NCI-H82 (cell line): ENCODE measurements at places on chromosomes 4 and X.
A peak's percentile ranks its signal among the peaks of the same experiment; 100 is the strongest.

DNA sequence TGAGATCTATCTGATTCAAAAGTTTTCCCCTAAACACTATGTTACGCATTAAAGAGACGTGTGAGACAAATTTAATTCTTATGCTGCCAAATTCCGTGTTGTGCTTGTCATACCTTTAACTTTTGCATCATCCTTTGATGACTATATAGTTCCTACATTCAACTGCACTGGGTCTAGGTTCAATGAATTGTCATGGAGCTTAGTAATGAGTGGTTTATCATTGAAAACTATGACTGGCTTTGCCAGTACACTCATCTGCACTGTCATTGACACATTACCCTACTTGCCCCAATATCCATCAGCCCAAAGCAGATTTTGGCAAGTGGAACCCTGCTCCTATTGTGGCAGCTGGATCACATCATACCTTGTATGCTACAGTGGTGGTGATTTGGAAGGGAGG is 882.9 kb upstream of the SLIT2 start:
- DNase-seq = no peak

- peak; percentile 60 for DNase-seq
These were observed 39.4 kb downstream of the WFS1 start for GRCh38 chr4:6308899-6309643.

GRCh38 chrX:85569096-85569495 is 189.6 kb upstream of the POF1B start:
- DNase-seq = peak; percentile 1

GRCh38 chr4:82044141-82044993 is 329.4 kb downstream of the HNRNPD start:
- DNase-seq = peak; percentile 69

GRCh38 chr4:25913056-25913850 is 767 bp upstream of the SMIM20 start:
- peak; percentile 93 for DNase-seq

GRCh38 chr4:24949970-24950369 is 37.1 kb upstream of the CCDC149 start:
- DNase-seq = no peak

DNA sequence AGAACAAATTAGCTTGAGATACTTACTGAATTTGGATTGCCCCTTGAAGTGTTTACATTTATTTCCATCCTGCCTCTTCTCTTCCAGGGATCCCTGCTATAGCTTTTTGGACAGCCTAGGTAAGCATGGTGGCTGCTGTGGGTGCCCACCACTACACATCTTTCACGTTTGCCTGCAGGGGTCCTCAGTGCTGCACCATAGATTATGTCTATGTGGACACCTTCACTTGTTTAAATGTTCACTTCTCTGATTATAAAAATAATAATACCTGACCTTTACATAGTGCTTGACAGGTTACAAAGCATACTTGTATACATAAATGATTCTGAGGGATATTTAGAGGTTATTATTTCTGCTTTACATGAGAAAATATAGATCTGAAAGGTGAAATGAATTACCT is 67.9 kb upstream of the SLC4A4 start:
- peak; percentile 28 for DNase-seq

DNA sequence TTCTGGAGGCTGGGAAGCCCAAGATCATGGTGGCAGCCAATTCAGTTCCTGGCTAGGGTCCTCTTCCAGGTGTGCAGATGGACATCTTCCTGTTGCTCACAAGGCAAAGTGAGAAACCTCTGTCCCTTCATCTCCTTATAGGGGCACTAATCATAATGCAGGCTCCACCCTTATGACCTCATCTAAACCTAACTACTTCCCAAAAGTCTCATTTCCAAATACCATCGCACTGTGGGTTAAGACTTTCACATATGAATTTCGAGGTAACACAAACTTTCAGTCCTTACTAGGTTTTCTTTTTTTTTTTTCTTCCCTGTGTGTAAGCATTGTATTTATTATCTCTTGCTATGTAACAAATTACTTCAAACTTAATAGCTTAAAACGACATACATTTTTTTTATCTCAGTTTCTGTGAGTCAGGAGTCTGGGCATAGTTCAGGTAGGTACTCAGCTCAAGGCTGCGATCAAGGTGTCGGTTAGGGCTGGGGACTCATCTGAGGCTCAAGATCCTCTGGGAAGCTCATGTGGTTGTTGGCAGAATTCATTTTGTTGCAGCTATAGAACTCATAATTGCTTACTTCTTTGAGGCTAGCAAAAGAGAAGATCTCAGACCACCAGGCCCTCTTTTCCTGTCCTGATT is 204.7 kb upstream of the STK26 start:
- no peak for DNase-seq

DNA sequence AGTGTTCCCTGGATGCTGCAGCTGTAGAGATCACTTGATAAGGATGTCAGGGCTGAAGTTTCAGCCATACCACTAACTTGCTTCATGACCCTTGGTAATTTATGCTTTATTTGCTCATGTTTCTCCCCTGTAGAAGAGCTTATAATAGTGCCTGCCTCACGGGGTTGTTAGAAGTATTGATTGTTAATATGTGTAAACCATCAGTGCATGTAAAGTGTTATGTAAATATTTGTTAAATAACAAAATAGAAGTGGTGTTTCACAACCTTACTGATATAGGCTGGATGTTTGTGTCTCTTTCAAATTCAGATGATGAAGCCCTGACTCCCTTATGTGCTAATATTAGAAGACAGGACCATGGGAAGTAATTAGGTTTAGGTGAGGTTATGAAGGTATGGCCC is 1.5 kb upstream of the CXCL2 start:
- DNase-seq = no peak

GRCh38 chr4:185965426-185966384 is 103.3 kb upstream of the TLR3 start:
- no peak for DNase-seq

DNA sequence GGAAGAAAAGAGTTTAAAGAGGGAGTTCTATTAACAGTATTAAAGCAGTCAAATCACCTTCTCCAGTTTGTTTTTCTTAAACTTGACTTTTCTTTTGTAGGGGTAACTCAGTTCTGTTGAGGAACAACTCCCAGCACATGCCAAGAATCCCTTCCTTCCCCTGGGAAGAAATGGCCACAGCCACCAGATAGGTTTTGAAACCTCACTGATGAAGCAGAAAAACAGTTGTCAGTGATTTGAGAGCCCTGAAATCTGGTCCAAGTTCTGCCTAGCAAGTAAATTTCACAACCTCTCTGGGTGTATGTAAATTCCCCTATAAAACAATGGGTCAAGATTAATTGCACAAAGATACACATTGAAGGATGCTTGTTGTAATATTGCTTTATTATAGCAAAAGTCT is 167.1 kb downstream of the DHX15 start:
- no peak for DNase-seq

DNA sequence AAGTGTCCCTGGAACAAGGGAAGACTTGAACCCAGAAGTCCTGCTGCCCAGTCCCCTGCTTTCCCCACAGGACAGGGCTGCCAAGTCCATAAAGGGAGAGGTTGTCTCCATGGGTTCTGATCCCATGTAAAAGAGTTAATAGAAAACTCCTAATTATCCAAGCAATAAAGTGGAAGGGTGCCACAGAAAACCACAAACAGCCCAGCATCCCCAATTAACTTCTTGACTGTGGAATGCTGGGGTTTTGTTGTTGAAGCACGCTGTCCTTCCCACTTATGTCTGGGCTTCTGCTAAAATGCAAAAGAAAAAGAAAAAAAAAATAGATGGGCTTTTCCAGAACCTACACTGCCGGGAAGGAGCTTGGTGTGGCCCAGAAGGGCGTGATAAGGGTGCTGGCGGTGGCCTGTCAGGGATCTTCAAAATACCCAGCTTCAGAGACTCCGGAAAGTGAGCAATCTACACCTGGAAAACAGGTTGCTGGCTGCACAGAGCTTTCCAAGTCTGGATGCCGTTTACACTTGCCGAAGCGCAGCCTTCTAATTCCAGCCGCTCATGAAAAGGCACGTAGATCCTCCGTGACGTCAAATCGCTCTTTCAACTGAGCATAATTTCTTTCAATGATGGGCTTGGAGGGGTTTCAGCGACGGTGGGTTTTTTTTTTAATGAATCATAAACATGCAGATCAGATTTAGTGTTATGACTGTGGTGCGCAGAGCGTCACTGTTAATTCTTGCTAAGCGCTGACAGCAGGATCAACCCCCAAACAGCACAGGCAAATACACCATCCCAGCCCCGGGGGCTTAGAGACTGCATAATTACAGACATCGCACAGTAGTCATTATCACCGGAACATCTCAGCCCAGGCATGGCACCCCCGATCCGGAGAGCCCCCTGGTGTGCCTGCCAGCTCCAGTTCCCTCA is 197.6 kb downstream of the BCOR start:
- peak; percentile 72 for DNase-seq

DNA sequence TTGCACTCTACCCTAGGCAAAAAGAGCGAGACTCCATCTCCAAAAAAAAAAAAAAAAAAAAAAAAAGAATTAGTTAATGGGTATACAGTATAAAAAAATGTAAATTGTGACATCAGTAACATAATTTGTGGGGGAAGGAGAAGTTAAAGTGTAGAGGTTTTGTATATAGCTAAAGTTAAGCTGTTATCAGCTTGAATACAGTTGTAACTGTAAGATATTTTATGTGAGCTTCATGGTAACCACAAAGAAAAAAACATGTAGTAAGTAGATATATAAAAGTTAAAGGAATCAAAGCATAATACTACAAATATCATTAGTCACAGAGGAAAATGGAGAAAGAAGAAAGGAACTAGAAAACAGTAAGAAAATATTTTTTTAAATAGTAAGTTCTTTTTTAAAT is 53.2 kb upstream of the EPGN start:
- no peak for DNase-seq

- no peak for DNase-seq
These were observed 22.8 kb downstream of the MFAP3L start for GRCh38 chr4:170003071-170004070.

DNA sequence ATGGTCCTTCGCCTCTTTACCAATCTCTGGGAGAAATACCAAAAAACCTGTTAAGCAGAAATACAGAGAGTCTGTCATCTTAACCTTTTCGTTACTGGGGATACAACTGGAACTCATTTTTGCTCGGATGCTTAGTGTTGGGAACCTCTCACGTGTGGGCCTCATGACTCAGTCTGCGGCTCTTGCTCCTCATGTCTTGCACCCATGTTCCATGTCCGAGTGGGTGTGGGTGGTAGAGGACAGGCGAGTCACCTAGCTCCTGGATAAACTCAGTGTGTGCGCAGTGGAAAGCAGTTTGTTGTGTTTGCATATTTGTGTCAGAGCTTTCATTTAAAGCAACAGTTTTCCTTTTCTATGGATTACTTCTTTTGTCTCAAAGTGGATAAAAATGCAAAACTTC is 70.6 kb downstream of the TNIP2 start:
- no peak for DNase-seq

- DNase-seq = no peak
These were observed 18.5 kb downstream of the TENM3 start for GRCh38 chr4:182261651-182262223.

DNA sequence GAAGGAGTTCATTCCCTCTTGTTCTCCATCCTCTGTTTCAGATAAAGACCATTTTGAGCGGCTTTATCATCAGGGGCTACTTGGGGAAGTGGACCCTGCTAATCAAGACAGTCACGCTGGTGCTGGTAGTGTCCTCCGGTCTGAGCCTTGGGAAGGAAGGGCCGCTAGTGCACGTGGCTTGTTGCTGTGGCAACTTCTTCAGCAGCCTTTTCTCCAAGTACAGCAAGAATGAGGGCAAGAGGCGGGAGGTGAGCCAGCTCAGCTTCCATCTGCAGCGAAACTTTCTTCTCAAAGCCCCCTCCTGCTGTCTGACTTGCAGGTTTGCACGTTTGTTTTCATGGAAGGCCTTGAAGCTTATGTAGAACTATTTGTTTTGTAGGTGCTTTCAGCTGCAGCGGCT is 49.5 kb downstream of the CLCN4 start:
- DNase-seq = no peak

- DNase-seq = no peak
These were observed 11.3 kb downstream of the FGFRL1 start for GRCh38 chr4:1022739-1023066.

- no peak for DNase-seq
These were observed 98.2 kb downstream of the ARSJ start for GRCh38 chr4:113881256-113881655.

- DNase-seq = no peak
These were observed 25.0 kb upstream of the C4orf50 start for GRCh38 chr4:6043188-6043587.

DNA sequence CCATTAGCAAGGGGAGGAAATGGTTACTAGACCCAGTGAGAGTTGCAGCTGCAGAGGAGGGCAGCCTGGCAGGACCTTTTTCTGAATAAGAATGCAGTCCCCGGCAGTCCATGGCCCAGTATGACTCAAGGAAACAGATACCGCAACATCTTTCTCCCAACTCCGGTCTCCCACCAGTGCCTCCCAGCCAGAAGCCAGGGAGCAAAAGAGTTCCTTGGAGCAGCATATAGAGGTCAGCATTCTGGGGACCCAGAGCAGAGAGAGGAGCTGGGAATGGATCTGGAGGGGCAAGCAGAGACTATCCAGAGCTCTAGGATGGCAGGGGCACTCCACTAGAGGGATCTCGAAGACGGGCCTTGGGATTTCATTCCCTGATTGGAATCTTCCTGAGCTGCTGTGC is 339.2 kb upstream of the AADAT start:
- no peak for DNase-seq

DNA sequence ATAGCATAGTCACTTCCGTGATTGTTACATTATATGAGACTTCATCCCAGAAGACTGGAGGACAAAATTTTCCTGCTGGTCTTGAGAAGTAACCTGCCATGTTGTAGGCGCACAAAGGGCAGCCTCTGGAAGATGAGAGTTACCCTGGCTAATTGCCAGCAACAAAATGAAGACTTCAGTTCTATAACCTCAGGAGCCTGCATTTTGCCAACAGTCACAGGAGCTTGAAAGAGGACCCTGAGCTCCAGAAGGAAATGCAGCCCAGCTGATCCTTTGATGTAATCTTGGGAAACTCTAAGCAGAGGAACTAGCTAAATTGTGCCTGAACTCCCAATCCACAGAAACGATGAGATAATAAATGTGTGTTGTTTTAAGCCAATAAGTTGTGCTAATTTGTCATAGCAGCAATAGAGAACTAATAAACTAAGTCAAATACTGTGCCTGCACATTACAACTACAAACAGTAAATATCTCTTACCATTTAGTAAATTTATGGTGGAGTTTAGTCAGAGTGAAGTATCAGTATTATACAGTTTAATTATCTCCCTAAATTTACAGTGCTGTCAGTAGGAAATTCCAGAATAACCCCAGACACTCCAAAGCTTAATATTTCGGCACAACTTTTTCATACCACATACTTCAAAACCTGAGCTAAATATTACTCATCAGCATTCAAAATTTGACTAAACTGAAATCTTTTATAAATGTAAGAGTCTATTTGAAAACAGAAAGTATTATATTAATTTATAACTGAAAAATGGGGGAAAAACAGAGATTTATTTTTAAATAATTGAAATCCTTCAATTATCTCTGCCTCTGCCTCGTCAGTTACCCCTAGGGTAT is 90.1 kb upstream of the MAPK10 start:
- DNase-seq = peak; percentile 5

DNA sequence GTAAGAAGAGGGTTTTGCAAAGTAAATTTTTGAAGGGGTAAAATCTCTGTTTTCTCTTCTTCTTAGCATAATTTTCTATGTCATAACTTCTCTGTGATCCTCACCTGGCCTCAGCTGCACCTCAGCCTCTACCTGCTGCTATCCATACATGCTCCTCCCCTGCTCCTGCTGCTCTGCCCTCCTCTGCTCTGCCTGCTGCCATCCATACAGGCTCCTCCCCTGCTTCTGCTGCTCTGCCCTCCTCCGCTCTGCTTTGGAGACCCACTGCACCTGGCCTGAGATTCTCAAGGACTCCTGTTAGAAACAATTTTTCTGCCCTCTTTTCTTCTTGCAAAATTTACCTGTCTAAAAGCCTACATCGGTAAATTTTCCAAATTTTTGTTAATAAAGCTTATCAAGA is 388.6 kb upstream of the PITX2 start:
- DNase-seq = no peak
